Inflammatory macrophage treated with lipopolysaccharide for 4 hours (primary cell): ENCODE measurements at places on chromosomes 7 and 10.
A peak's percentile ranks its signal among the peaks of the same experiment; 100 is the strongest.

GRCh38 chr7:44142028-44142427 is 896 bp upstream of the MYL7 start:
- DNase-seq = no peak

DNA sequence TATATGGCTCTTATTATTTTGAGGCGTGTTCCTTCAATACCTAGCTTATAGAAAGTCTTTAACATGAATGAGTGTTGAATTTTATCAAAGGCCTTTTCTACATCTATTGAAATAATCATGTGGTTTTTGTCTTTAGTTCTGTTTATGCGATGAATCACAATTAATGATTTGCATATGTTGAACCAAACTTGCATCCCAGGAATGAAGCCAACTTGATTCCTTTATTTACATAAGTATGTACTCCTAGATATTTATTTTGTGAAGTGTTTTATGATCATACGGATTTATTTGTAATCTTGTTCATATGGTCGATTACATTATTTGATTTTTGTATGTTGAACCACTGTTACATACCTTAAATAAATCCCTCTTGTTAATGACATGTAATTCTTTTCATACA is 244.3 kb upstream of the KCND2 start:
- no peak for DNase-seq

DNA sequence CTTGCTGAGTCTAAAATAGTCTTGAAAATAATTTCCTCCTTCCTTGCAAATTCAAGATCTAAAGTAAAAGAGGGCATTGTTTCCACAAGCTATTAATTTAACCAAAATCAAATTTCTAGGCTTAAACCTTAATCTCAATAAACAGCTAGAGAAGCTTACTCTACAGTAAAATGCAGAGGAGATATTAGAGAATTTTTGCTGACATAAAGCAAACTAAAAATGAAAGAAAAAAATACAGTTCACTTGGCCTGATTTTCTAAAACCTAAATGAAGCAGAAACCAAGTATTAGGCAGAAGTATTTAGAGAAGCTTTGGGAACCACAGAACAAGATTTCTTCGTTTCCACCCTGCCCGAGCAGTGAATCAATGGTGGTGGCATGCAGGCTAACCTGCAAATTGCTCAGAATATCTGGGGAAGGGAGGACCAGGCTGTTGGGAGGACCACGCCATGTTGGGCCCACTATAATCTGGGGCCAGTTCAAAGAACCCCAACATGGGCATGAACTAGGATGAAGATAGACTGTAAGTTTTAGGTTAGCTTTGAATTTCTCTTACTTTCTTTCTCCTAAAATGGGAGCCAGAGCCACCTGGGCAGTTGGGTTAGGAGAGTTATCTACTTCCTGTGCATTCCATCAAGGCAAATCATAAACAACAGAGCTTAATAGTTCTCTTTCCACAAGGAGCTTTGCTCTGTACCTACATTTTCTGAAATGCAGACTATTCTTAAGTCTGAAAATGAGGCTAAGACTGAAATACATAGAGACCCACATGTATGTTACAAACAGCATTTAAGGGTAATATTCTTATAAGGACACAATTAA is 4.1 kb downstream of the LAMB1 start:
- DNase-seq = no peak

- no peak for DNase-seq
Measured at GRCh38 chr10:91875156-91875555, 34.1 kb downstream of the FGFBP3 start.

DNA sequence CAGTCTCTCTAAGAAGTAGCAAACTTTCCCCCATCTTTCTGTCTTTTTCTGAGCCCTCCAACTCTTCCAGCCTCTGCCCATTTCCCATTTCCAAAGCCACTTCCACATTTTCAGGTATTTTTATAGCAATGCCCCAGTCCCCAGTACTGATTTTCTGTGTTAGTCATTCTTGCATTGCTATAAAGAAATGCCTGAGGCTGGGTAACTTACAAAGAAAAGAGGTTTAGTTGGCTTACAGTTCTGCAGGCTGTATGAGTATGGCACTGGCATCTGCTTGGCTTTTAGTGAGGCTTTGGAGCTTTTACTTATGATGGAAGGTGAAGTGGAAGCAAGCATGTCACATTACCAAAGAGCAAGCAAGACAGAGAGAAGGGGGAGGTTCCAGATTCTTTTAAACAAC is 17.2 kb downstream of the PLCE1 start:
- DNase-seq = no peak

DNA sequence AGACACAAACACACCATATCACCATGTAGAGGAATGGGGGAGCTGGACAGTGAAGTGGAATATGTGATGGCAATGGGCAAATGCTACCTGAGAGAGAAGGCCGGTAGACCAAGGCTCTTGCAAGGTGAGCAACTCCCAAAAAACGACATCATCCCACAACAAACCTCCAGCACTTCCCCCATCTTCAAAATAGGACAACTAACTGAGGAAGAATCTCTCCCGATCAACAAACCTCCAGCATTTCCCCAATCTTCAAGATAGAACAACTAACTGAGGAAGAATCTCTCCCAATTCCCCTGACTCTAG is 387.2 kb downstream of the PARD3 start:
- no peak for DNase-seq

DNA sequence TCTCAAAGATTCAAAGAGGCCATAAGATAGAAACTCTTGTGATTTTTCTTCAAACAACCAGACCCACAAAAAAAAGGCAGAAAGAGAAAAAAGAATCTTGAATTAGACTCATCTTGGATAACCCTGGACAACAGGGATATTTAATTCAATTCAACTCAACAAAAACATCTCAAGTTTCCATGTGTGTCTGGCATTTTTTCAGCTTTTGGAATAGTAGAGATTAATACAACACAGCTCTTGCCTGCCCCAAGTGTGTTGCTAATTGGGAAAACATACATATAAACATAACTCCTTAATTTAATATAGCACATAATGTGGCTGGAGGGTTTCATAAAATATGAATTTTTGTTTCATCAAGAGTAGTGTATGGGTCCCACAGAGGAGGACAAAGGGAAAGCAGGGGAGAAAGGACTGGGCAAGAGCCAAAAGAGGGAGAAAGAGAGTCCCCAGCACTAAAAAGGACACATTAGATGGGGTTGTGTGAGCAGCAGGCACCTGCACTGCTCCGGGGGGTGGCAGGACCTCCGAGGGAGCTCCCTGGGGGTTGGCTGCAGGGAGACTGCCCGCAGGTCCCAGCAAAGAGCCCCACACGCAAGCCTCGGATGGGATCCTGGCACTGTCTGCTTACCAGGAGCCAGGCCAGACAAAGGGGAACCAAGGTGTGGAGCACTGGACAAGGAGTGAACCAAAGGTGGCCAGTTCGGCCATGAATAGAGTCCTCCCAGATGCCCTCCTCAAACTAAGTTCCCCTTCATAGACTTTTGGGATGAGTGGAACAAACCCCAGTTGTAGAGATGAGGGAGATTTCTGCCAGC is 65.6 kb upstream of the TMEM72 start:
- no peak for DNase-seq

- DNase-seq = peak; percentile 29
Measured at GRCh38 chr10:22927661-22928403, at the start of gene ARMC3. Gene ARMC3, plus strand, starts transcription at chr10:22928053. Its CDS starts 3,944 bp downstream, at chr10:22931997.

GRCh38 chr10:13068071-13068470 is 31.9 kb upstream of the OPTN start:
- no peak for DNase-seq

DNA sequence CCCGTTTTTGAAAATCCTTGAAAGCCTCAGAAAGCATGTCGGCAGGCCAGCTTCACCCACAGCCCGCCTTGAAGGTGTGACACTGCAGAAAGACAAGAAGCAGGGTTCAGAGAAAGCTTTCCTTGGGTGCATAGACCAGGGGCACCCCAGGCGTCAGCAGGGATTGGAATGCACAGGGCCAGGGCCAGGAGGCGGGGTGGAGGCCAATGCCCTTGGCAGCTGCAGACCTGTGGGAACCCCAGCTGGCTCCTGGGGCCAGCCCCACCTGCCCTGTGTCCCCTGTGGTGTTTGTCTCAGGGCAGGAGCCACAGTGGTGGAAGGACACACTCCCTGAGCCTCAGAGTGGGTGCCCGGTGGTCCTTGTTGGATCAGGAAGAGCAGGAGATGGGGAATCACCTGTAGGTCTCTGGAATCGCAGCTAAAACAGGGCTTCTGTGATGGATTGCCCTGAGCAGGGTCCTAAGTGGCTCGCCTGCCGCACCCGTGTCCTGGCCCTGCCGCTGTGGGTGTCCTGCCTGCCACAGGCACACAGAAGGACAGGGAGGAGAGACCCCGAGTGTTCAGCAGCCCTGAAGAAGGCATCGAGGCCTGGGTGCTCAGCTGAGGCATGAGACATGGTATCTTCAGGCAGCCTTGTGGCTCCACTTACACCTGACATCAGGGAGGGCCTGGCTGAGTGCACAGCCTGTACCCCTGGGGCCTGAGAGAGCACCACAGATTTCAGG is 32.5 kb downstream of the ANXA8 start:
- DNase-seq = no peak

DNA sequence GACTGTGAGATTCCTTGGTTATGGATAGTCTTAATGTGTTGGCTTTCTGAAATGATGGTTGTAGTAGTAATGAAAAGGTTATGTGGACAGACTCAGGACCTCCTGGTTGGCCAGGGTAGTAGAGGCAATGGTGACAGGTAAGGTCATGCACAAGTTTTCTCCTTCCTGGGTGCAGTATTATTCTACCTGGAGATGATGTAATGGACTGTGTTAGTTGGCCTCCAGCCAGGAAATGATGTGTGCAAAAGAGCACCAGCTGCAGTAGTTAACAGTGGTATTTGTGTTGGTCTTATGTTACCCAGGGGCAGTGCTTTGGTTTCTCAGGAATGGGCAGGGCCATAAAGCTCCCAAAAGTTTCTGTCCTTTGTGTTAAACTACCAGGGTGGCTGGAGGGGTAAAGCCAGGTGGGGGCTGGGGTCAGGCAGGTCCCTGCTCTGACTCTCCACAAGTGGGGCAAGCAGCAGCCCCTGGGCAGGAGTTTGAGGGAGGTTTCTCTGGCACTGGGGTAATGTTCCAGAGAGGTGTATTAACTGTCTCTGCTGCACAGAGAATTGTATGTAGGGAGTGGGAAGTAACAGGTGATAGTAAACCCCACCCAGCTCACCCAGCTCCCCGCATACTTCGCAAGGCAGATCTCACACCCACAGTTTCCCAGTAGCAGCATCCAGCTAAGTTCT is 36.3 kb downstream of the GPR22 start:
- DNase-seq = no peak

- DNase-seq = no peak
Measured at GRCh38 chr10:70985824-70986622, 97.7 kb upstream of the PCBD1 start.

GRCh38 chr10:79038104-79038840 is 30.5 kb upstream of the ZMIZ1 start:
- no peak for DNase-seq

GRCh38 chr7:45917658-45918057 is 3.4 kb downstream of the IGFBP3 start:
- DNase-seq = peak; percentile 35

- peak; percentile 63 for DNase-seq
Measured at GRCh38 chr7:157271991-157272324, 64.8 kb upstream of the DNAJB6 start.

GRCh38 chr10:119209736-119210355 is 2.5 kb downstream of the GRK5 start:
- DNase-seq = no peak

- DNase-seq = peak; percentile 99
Measured at GRCh38 chr10:4121502-4122380, 336.7 kb upstream of the KLF6 start.

DNA sequence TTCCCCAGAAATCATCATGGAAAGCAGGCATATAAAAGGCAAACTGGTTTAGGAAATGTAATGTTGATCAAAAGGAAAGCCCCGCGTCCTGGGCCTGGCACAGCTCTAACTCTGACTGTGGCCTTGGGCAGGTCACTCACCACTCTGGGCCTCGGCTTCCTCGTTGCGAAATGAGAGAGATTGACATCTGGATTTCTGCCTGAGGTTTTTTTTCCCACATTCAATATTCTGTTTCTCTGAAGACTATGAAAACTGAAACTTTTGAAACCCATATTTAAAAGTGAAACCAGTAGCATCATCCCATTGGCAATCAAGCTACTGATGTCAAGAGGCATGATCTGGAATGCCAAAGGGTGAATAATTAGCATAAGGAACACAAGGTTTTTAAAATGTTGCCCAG is 369.7 kb upstream of the NPVF start:
- peak; percentile 74 for DNase-seq

- DNase-seq = no peak
Measured at GRCh38 chr10:76430061-76430645, 998.7 kb downstream of the LRMDA start.
